ENCODE measurements at places on chromosomes 7 and 10.
A peak's percentile ranks its signal among the peaks of the same experiment; 100 is the strongest.

- no peak for DNase-seq
Observed at GRCh38 chr7:55157764-55158105, 138.9 kb downstream of the EGFR start.

- DNase-seq = no peak
Observed at GRCh38 chr10:35329520-35329919, 6.8 kb upstream of the CCNY start.

- no peak for DNase-seq
Observed at GRCh38 chr10:106956216-106956915, 208.1 kb downstream of the SORCS1 start.

GRCh38 chr10:55144001-55144400 is 343.0 kb upstream of the PCDH15 start:
- DNase-seq = no peak

GRCh38 chr10:129968853-129969183 is 4.7 kb upstream of the EBF3 start:
- no peak for DNase-seq

DNA sequence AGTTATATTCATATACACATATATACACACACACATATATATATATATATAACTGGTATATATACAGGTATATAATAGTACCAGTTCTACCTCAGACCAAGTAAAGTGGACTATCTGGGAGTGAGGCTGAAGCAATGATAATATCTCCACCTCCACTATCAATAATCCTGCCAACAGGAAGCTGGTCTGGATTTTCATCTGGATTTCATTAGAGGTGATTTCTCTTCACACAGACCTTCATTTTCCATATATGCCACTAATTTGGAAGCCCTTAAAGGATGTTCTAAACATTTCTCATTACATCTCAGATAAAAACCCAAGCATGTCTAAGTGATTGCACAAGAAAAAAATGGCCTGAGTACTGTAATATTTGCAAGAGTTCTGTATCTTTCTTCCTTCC is 1.7 kb upstream of the SLC35B4 start:
- no peak for DNase-seq

DNA sequence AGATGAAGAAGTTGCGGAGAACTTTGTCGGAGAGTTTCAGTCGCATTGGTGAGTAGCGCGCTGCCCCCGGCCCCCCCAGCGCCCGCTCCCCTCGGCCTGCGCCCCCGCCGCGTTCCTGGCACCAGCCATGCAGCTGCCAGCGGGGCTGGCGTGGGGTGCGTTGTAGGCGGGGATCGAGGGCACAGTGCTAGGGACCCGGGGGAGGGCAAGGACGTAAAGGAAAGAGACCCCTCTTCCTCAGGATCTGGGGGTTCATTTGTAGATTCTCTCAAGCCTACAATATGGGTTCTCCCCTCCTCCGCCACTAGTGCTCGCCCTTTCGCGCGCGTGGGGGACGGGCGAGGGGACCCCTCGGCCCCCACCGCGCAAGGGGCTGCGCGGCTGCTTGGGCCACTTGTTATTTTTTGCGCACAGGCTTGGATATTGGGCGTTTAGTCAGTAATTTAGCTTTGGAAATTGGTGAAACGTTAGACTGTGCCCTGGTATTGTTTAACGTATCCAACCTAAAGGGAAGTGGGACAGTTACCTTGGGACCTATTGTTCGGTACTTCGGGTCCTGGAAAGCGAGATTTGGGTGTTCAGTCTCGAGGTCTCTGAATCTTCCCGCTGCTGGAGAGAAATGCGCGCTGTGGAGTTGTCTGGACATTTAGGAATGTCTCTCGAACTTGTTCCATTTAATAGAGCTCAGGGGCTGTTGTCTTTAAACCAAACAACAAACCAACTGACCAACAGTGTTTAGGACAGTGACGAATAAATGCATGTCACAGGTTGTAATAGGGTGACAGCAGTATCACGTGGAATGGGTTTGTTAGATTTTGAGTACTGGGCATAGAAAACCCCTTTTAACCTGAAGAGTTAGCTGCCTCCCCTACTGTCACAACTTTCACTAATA is 796 bp downstream of the CDK14 start:
- no peak for DNase-seq

GRCh38 chr7:11625669-11626068 is 206.3 kb downstream of the THSD7A start:
- DNase-seq = no peak

DNA sequence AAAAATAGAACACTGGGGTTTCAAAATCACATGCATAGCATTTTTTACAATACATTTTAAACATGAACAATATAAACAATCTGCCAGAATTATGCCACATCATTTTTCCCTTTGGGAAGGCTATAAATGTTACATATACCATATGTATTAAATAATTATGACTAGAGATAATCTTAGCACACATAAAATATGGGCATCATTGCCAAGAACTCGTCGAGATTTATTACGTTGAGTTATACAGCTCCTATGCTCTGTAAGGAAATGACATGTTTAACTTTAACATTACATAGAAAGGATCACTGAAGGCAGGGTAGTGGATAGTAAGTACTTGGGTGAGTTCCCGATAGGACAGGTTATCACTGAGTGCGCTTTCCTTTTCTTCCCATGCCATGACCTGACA is 267.8 kb downstream of the PARD3 start:
- no peak for DNase-seq

DNA sequence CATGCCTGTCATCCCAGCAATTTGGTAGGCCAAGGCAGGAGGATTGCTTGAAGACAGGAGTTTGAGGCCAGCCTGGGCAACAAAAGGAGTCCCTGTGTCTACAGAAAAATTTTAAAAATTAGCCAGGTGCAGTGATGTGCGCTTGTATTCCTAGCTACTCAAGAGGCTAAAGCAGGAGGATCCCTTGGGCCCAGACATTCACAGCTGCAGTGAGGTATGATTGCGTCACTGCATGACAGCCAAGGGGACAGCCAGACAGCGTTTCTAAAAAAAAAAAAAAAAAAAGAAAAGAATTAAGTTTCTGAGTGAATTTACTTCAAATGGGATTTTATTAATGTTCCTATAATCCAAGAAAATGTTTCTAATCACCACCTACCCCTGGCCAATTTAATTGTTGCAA is 87.4 kb upstream of the RNF148 start:
- DNase-seq = no peak

GRCh38 chr7:74572301-74572979 is 85.1 kb upstream of the GTF2I start:
- no peak for DNase-seq

DNA sequence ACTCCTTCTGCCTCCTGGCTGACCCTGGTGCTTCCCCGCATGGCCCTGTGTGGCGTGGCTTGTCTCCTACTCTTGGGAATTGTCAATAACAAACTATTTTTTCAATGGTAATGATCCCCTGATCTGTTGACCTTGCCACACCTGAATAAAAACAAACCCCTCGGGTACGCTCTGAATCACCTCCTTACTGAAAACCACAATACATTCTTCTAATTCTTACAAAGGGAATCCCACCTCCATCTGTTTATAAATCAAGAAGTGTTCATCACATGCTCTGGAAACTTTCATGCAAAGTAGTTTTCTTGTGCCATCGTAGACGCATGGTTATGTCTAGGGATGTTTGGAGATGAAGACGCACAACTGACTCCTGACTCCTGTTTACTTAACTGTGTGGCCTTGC is 245.8 kb downstream of the FRMD4A start:
- DNase-seq = no peak

DNA sequence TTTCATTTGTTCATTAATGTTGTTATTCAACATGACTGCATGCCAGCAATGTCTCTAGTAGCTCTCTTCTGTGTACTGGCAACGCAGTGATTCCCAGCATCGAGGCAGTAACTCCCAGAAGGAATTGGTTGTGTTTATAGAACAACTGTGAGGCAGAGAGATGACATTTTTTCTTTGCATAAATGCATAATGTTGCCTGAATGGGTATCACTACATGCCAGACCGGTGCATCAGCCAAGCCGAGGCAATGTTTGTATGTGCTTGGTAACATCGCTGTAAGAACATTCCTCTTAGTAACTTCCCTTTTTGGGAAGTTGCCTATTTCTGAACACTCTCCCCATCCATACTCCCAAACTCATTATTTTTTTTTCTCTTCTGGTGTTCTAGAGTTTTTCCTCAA is 182.9 kb downstream of the HTR7 start:
- DNase-seq = no peak

- peak; percentile 53 for DNase-seq
Observed at GRCh38 chr10:119416855-119417254, 125.7 kb downstream of the RGS10 start.

GRCh38 chr10:94105226-94105625 is 111.5 kb downstream of the PLCE1 start:
- no peak for DNase-seq

DNA sequence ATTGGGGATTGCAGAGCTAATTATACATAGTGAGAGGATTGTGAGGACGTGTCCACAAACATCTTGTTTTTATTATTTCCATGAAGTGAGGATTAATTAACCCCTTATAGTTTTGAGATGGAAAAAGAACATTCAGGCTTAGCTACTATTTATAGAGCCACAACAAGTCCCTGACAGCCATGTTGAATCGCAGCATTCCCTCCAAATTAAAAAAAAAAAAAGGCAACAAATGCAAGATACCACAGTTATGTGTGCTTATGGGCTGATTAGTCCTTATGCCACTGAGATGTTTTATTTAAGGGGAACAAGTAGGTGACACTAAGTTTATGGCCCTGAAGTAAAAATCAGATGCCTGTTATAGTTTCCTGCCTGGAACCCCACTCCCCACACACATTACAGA is 350.3 kb downstream of the GPAM start:
- DNase-seq = no peak

- no peak for DNase-seq
Observed at GRCh38 chr10:123882681-123883445, 8.7 kb downstream of the CPXM2 start.

- no peak for DNase-seq
Observed at GRCh38 chr7:82762880-82763279, 319.3 kb upstream of the CACNA2D1 start.

- no peak for DNase-seq
Observed at GRCh38 chr7:135771961-135772638, 23.5 kb upstream of the FAM180A start.

DNA sequence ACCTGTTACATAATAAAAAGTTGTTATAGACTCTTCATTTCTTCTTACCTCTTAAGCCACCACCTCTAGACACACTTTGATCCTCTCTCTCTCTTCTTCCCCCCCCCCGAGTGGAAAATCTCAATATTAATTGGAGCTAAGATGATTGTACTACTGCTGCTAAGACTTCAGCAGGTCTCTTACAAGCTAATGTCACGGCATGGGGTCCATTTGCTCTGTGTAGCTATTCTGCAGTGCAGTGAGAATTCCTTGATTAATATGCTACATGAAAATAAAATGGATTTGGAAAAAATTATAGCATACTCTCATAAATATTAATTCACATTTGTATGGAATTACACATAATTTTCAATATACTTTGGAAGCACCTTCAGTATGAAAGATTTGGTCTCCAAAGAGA is 297.2 kb downstream of the AUTS2 start:
- DNase-seq = no peak

DNA sequence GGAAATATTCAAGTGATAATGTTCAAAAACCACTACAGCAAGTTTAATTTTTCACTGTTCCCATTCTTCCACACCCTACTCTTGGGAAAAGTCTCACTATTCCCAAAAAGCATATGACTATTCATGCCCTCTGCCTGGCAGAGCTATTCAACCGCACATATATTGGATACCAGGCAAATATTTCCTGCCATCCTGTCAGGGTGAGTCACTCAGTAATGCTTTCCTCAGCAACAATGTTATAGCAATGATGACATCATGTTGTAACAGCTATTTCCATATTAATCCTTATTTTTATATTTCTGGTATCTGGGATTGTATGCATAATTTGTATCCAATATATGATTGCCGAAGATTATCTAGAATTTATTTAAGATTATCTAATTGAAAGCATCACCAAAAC is 114.0 kb upstream of the PLXDC2 start:
- no peak for DNase-seq

GRCh38 chr7:47335557-47336471 is 246.1 kb downstream of the TNS3 start:
- DNase-seq = no peak

DNA sequence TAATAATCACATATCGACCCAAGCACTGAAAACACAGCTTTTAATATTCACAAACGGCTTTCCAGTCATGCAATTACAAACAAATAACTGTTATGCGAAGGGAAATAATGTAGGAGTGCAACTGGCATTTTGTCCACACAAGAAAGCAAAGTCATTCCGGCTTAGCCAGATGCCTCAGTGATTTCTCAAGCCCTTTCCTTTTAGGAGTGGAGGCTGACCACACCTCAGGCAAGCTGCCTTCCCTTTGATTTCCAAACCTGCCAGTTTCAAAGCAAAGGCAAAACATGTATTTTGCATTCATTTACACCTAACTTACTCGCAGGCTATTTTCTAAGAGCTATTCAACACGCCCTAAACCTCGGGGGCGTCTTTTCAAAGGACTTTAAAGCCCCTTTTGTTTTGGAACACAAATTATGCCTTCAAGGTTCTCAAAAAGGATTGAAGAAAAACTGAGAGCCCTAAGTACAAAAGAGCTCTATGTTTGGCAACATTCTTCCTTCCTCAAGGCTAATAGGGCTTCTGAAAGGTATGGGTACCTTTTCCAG is 109.6 kb downstream of the CPXM2 start:
- DNase-seq = no peak

- DNase-seq = no peak
Observed at GRCh38 chr10:59831658-59832503, 74.5 kb downstream of the CCDC6 start.

DNA sequence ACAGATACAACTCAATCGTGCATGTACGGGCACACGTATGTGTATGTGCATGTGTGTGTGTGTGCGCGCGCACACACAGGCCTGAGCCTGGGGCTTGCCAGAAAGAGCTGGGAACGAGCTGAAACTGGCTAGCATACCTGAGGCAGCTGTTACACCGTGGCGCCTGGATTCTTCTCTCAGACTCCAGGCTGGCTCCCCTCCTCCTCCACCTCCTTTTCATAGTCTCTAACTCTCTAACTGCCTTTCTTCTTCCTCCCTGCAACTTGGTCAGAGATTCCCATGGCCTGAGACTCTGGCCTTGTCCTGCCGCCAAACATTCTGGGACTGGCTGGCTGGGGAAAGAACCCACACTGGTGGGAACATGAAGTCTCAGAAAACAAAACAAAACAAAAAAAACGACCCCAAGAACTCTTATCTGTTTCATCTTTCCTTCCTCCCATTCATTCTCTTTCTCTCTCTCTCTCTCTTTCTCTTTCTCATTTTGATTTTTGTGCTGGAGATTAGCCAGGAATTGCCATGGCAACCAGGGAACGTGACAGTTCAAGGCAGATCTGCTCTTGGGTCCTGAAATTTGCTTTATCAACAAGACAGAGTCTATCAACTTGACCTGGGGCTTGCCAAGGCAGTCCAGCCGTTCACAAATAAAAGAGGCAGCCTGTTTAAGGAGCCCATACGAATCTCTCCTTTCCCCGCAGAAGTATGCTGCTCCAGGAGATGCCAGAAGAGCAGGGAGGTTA is 76.8 kb upstream of the SEM1 start:
- DNase-seq = no peak

GRCh38 chr10:63583397-63583796 is 62.2 kb downstream of the REEP3 start:
- no peak for DNase-seq

Measured in stimulated activated CD4-positive, alpha-beta T cell treated with anti-CD3 and anti-CD28 coated beads, Interleukin-1b, Interleukin-23, amount 100 ng/mL, for 1 hour (primary cell).